ENCODE measurements at places on chromosomes 16 and 17.

- DNase-seq = no peak
These were observed 15.3 kb downstream of the ZC3H7A start for GRCh38 chr16:11781773-11782172.

- no peak for DNase-seq
These were observed 19.3 kb downstream of the ARHGAP23 start for GRCh38 chr17:38447502-38448085.

DNA sequence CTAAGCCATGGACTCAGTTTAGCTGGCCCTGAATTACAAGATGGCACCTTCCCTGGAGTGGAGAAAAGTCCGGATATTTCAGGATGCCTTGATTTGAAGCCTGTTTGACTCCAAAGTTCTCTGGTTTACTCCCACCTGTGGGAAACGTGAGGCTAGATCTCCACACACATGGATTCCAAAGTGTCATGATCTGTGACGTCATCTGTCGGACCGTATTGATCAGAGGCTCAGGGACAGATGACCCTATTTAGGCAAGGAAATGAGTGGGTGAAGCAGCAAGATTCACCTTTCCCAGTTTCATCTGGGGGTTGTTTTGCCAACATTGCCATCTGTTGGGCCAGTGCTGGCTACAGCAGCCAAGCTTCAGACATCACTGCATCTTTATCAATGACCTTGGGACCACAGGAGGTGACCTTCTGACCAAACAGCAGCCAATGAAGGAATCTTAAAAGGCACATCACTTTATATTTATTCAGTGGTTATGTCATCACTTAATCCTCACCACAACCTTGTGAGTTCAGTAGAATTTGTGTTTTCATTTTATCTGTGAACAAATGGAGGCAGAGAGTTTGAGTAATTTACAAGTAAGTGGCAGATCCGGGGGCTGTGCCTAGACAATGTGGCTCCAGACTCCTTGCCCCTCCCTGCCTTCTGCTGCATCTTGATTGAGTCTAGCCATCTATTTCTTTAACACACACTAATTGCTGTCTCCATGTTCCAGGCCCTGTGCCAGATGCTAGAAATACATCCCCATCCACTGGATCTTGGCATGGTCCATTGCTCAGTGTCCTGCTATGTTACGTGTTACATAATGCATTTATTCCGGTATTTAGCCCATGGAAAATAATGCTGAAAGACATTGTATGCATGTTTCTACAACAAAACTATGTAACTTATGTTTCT lies 1.5 kb upstream of the CDH13 start:
- no peak for DNase-seq

- DNase-seq = no peak
These were observed 15.7 kb upstream of the WFDC1 start for GRCh38 chr16:84278968-84279367.

GRCh38 chr17:5399767-5400166 lies 19.7 kb downstream of the NUP88 start:
- DNase-seq = no peak

GRCh38 chr16:10200637-10201586 lies 18.7 kb upstream of the GRIN2A start:
- DNase-seq = no peak

- DNase-seq = no peak
These were observed 13.2 kb downstream of the JPT2 start for GRCh38 chr16:1691276-1691675.

GRCh38 chr16:19755268-19755667 lies 37.2 kb downstream of the IQCK start:
- no peak for DNase-seq

GRCh38 chr17:15334266-15334665 lies 7.1 kb downstream of the TEKT3 start:
- DNase-seq = no peak

DNA sequence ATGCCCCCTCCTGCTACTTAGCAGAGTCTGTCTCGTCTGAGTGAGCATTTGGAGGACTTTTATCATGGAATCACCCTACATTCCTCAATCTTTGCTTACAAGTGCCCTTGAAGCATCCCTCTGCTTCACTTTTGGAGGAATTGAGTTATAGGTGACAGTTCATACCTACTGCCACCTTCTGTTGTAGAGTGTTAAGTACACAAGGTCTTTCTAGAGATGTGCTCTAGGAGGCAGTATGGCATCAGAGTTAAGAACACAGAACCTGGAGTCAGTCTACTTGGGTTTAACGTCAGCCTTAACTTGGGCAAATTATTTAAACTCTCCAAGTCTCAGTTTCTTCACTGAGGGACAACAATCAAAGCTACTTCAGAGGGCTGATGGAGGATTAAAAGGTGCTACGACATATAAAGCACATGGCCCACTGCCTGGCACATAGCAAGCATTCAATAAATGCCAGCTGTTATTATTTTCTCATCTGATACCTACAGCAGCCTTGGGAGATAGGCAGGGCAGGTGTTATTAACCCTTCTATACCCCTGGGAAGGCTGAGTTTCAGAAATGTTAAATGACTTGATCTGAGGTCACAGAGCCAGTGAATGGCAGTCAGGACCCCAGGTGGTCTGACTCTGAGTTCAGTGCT lies 62.2 kb downstream of the UTP18 start:
- DNase-seq = no peak

DNA sequence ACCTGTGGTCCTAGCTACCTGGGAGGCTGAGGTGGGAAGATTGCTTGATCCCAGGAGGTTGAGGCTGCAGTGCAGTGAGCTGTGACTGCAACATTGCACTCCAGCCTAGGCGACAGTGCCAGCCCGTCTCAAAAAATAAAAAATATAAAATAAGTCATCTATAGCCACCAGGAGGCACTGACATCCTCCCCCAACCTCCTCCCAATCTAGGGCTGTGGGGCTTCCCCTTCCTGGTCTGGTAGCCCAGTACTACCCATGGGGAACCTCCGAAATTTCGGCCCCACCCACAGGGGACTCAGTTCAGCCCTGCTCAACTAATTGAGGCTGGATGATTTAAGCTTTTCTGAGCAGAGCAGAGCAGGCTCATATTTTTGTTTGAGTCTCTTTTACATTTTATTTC lies 3.2 kb downstream of the ZSCAN10 start:
- DNase-seq = peak; percentile 40

DNA sequence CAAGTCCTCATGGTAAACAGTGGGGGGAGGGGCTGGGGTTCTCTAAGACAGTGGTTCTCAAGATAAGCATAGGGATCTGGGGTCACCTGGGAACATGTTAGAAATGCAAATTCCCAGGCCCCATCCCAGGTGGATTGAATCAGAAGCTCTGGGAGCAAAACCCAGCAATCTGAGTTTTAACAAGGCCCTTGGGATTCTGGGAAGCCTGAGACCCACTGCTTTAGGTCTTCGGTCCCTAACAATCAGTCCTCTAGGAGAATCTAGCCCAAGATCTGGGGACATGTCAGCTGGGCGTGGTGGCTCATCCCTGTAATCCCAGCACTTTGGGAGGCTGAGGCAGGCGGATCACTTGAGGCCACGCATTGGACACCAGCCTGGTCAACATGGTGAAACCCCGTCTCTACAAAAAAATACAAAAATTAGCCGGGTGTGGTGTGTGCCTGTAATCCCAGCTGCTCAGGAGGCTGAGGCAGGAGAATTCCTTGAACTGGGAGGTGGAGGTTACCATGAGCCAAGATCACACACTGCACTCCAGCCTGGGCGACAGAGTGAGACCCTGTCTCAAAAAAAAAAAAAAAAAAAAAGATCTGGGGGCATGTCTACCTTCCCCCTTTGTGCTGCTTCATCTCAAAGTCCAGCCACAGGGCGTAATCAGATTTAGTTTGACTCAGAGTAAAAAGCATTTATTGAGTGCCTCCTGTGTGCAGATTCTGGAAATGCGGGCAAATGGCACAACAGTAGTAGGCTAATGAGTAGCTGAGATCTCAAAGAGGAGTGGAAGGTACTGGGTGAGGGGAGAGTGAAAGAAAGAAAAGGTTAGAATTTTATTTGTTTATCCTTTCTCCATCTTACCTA lies 8.8 kb upstream of the NR1D1 start:
- no peak for DNase-seq

GRCh38 chr16:30136971-30137605 lies 14.1 kb upstream of the MAPK3 start:
- DNase-seq = no peak

DNA sequence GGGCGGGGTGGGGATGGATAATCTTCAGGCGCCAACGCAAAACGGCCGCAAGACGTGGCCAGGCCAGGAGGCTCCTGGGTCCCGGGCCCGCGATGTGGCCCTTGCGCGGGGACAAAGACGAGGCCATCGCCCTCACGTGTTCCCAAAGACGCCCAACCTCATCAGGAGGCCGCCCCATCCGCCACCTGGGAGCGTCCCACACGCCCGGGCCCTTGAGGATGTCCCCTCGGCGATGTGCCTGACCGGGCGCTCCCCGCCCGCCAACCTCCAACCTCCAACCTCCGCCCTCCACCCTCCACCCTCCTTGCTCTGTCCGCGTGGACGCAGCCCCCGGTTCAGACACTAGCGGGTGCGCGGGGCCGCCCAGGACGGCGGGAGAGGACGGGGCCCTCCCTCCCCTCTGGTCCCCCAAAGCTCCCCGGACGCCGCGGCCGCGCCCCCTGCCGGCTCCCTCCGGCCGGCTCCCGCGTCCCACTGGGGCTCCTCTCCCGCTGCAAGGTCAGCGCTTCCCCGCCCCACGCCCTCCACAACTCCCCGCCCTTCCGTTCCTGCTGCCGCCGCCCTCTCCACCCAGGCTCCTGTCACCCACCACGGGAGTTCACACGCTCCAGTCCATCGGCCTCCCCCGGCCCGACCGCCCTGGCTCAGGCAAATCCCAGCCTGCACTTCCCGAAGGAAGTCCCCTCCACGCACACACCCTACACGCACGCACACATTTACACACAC lies 250.8 kb upstream of the RPL38 start:
- DNase-seq = no peak

- no peak for DNase-seq
These were observed 40.3 kb upstream of the MTSS2 start for GRCh38 chr16:70725912-70726828.

GRCh38 chr17:49739641-49740271 lies 24.2 kb downstream of the FAM117A start:
- DNase-seq = peak; percentile 62

GRCh38 chr17:45427181-45427835 lies 5.4 kb downstream of the ARHGAP27 start:
- no peak for DNase-seq

- peak; percentile 47 for DNase-seq
These were observed 952 bp downstream of the CD300A start for GRCh38 chr17:74467221-74467951.

DNA sequence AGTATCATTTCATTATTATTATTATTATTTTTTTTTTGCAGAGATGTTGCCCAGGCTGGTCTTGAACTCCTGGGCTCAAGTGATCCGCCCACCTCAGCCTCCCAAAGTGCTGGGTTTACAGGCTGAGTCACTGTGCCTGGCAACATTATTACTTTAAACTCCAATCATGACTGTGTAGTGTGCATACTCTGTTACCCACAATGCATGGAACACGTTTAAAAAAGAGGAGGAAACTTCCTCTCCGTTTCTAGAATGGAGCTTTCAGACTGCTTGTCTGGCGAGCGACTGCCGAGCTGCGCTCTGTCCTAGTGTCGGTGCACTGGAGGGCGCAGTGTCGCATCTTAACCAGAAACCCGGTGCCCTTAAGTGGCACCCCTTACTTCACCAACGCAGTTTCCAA lies 22.1 kb upstream of the FASN start:
- no peak for DNase-seq

GRCh38 chr16:117379-118365 lies 20.8 kb downstream of the NPRL3 start:
- DNase-seq = peak; percentile 49

DNA sequence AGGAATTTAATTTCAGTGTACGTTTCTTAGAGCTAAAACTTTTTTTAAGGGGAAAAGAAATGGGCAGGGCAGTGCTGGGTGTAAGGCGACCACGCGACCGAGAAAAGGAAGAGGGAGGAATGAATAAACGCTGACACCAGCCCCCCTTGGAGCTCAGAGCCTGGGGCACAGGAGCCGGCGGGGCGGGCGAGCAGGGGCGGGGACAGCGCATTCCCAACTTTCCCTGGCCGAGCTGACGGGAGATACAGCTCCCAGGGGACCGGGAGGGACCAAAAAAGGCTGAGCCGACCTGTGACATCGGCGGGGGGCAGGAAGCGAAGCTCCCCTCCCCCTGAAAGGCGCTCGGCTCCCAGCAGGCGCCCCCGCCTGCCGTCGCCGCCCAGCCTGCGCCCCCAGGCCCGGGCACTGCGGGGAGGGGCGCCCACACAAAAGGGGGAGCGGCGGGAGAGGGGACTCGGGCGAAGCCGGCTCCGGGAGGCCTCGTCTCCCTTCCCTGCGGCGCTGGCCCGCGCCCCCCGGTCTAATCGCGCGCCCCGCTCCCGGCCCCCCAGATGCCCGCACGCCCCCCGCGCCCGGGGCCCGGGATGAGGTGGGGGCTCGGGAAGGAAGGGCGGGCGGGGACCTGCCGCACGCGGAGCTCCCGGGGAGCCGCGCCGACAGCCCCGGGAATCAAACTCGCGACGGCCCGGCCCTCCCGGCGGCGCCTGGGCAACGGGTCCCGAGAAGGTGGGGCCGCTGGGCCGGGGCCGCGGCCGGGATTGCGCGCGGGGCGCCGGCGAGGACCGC lies 622 bp downstream of the CUEDC1 start:
- DNase-seq = no peak

GRCh38 chr16:85941863-85942644 lies 43.1 kb downstream of the IRF8 start:
- no peak for DNase-seq

GRCh38 chr17:62670202-62670821 lies 42.8 kb downstream of the MRC2 start:
- DNase-seq = no peak

DNA sequence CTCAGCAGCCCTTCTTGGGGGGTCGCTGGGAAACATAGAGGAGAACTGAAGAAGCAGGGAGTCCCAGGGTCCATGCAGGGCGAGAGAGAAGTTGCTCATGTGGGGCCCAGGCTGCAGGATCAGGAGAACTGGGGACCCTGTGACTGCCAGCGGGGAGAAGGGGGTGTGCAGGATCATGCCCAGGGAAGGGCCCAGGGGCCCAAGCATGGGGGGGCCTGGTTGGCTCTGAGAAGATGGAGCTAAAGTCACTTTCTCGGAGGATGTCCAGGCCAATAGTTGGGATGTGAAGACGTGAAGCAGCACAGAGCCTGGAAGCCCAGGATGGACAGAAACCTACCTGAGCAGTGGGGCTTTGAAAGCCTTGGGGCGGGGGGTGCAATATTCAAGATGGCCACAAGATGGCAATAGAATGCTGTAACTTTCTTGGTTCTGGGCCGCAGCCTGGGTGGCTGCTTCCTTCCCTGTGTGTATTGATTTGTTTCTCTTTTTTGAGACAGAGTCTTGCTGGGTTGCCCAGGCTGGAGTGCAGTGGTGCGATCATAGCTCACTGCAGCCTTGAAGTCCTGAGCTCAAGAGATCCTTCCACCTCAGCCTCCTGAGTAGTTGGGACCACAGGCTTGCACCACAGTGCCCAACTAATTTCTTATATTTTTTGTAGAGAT lies 3.4 kb downstream of the STH start:
- peak; percentile 78 for DNase-seq
